ENCODE measurements at places on chromosomes 4 and X. TPM values are rescaled to one million over a fixed set of nuclear protein-coding genes. Genes with fewer than 3 reads are reported as not detected.

DNA sequence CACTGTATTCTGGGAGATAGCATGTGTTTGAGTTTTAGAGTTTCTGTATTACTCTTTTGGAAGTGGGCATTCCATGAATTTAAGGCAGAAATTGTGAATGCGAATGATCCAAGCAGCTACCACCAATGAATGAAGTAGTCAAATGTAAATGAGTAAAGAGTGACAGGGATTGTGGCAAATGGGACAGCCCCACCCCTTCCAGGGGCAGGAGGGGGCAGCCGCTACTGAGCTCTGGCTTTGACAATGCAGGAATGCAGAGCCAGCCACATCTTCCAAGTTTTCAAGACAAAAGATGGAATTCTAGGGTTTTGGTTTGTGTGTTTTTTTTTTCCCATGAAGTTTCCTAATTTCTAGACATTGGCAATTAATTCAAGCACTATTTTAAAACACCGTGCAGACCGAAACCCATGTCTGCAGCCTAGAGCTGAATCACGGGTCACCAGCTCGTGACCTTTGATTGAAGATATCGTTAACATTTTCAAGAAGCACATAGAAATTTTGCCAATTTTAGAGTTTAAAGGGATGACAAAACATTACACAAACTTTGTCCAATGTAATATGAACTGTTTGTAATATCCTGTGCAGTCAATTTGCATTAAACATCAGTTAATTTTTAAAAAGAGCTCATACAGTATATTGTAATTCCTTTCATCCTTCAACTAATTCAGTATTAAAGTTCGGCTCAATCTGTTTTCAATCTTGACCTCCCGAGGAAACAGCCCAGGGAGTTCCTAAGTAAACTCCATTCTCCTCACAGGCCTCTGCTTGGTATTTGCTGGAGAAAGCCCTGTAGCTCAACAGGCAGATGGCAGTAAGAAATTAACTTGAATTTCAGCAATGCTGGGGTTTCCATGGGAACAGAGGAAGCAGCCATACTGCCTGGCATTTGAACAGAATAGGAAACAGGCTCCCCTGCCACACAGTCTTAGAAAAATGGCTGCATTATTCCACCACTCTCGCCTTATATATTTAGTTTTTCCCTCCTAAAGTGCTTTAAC is 83.4 kb downstream of the UCHL1 start:
- no peak for DNase-seq

The OPHN1 gene
- not detected for total RNA-seq

- no peak for DNase-seq
These were observed 24.5 kb upstream of the MSN start for GRCh38 chrX:65642914-65643491.

DNA sequence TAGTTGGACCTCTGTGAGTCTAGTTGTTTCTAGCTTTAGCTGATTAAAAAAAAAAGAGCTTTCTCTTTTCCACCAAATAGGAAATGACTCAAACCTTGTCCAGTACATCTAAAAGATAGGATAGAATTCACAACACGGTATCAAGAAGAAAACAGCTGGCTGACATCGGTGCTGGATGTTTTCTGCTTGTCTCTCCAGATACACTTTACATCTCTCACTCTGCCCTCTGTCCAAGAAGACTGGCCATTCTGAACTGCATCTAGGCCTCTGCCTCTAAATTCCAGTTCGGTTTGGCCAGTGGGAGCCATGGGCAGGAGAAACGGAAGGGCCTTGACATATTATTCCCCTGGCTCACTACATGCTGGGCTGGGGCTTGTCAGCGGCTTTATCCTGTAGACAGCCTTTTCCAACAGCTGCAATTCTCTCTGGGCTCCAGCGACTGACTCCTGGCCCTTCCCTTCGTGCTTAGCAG is 57.3 kb upstream of the SHISA3 start:
- no peak for DNase-seq

The PABPC5 gene
- total RNA-seq = not detected

GRCh38 chr4:81466841-81467671 is 4.7 kb downstream of the RASGEF1B start:
- peak; percentile 63 for DNase-seq

DNA sequence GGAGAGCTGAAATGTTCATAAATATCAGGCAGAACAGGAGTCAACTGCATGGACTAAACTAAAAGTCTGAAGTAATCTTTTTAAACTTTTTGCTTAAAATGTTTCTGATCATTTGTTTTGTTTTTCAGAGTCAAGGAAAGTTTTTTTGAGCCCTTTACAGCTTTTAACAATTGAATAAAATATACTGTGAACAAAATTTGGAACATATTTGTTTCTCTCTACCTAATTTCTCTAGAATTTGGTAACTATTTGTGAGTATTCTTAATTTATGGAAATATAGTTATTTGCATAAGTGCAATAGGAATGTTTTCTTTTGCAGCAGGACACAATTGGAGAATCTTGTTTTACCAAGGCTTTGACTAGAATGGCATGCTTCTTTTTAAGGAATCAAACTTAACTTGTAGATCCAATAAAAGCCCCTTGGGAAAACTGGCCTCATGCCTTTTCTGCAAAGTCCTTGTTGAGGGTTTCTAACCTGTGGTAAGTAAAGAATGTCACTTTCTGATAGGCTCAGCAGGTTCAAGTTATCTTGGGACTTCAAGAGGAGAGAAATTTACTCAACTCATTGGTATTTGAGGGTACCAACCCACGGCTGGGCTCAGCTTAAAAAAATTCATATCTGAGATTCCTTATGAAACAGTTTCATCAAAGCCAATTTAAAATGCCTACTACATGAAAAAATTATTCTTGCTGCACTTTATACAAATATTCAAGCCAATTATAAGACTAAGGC is 91.5 kb downstream of the UPRT start:
- DNase-seq = no peak

The DIPK2B gene
- not detected for total RNA-seq

The SPANXN4 gene
- total RNA-seq = not detected

GRCh38 chrX:20325786-20326388 is 59.2 kb upstream of the RPS6KA3 start:
- DNase-seq = no peak

DNA sequence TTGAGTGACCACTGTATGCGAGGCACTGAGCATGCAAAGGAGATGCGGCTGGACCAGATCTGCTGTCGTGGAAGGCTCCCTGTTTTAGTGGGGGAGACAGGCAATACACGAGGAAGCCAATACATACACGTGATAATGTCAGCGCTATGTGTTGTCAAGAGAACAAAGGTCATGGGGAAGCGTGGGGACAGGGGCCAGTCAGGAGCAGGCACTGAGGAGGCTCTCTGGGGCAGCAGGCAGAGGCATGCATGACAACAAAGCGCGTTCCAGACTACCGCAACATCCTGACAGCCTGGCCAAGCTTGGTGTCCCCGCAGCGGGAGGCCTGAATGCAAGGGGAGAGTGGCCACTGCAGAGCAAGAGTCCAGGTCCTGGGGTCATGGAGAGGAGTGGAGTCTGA is 61.9 kb downstream of the DCTD start:
- DNase-seq = no peak

The TKTL1 gene
- 1.7 TPM for total RNA-seq

The CLIC2 gene
- 1.7 TPM for total RNA-seq

DNA sequence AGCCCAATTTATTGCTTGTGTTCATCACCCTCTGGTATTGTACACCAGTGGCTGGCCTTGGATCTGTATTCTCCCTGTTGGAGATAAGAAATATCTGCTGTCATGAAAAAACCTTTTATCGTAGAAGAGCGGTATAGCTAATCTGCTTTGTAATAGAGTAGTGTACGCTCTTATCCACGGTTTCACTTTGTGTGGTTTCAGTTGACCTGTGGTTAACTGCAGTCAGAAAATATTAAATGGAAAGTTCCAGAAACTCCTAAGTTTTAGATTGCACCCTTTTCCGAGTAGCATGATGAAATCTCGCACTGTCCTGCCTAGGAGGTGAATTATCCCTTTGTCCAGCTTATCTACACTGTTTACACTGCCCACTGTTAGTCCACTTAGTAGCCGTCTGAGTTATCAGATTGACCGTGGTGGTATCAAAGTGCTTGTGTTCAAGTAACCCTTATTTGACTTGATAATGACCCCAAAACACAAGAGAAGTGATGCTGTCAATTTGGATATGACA is 42.4 kb downstream of the KDM6A start:
- DNase-seq = no peak

DNA sequence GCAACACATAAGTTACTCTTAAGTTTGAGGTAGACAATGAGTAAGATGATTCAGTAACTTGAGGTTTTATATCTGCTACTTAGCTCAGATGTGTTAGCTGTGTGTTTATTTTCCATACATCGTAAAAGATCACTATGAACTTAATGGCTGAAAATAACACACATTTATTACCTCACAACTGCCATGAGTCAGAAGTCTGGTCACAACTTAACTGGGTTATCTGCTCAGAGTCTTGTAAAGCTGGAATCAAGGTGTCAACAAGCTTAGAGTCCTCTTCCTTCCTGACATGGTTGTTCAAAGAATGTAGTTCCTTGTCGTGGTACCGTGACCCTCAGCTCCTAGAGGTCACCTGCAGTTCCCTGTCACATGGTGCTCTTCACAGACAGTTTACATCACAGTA is 204.9 kb upstream of the MAGEB2 start:
- DNase-seq = no peak

The RPL9 gene
- total RNA-seq = 2,826 TPM

The FGFR3 gene
- total RNA-seq = not detected

DNA sequence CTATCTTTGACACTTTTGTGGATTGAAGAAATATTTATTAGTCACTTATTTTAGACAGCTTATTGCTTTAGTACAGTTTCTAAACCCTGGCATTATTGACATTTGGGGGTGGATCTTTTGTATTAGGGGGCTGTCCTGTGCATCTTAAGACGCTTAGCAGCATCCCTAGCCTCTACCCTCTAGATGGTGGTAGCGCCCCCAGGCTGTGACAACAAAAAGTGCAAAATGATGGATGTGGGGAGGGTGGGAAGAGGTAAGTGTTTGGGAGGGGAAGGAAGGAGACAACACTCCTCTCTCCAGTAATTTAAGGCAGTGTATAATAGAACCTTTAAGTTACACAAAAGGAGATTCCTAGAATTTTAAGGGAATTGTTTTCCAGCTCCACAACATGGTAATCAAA is 1210.6 kb downstream of the C4orf33 start:
- DNase-seq = no peak

- no peak for DNase-seq
These were observed 94.5 kb upstream of the ZNF827 start for GRCh38 chr4:146033149-146033548.

DNA sequence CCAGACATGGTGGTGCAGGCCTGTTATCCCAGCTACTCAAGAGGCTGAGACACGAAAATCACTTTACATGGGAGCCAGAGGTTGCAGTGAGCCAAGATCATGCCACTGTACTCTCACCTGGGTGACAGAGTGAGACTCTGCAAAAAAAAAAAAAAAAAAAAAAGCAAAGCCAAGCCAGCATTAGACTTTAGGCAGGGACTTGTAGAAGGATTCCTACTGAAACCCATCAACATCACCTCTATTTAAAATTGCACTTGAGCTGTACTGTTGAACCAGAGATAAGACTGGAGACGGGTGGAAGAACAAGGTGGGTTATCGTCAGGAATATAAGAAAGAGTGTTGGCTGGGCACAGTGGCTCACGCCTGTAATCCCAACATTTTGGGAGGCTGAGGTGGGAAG is 15.7 kb upstream of the AFAP1 start:
- no peak for DNase-seq

The POLA1 gene
- 4.7 TPM for total RNA-seq

GRCh38 chrX:150234126-150234525 is 129.0 kb upstream of the MAMLD1 start:
- no peak for DNase-seq
